ENCODE measurements at places on chromosomes 12 and 14.

GRCh38 chr14:99604766-99605298, 825 bp upstream of the CCDC85C start:
- DNase-seq: peak; percentile 54

GRCh38 chr12:105262461-105263184, 26.6 kb upstream of the APPL2 start:
- no peak for DNase-seq

GRCh38 chr12:110367181-110367864, 36.2 kb downstream of the ANAPC7 start:
- DNase-seq: no peak

DNA sequence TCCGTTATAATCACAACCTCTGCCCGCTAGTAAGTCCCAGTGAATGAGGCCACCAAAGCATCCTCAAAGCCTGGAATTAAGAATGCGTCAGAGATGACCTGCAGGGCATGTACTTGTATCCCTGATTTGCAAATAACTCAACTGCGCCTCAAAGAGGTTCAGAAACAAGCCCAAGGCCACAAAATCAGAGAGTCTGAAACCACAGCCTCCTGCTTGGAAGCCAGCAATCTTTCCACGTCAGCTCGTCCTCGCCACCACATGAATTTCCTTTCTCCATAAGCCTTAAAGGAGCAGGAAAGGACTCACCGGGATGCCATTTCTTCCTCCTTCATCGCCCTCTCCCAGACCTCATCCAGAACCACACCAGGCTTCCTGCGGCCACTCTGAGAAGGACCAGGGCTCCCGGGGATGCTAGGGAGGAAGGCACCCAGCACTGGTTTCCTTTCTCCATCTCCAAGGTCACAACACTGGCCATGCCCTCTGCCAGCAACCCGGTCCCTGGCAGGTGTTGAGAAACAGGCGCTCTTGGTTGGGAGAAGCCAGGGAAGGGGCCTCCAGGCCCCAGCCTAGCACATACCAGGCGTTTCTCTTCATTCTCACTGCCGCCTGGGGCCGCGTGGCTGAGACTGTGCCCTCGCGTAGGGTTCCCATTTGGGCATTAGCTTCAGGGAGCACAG, 191.2 kb upstream of the DIO3 start:
- DNase-seq: no peak

- DNase-seq: no peak
These were observed 407.5 kb downstream of the MED13L start for GRCh38 chr12:115870021-115870420.

DNA sequence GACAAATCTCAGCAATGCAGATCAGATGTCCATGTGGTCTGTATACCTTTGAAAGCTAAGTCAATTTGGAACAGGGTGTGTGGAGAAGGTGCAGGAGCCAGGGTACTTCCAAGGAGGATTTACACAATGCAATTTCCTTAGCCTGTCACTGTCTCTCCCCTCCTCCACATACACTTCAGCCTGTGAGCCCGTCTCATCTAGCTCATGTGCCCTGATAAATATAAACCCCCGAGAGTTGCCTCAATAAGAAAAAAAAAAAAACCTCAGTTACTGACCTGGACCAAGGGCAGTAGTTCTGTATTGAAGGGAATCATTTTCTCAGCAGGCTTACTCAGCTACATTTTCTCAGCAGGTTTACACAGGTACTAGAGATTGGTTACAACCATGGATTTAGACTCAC, 132.1 kb upstream of the PELI2 start:
- DNase-seq: no peak

- no peak for DNase-seq
These were observed 99.2 kb downstream of the PHETA1 start for GRCh38 chr12:111269718-111270117.

GRCh38 chr14:87158283-87158682, 834.7 kb downstream of the GALC start:
- DNase-seq: no peak

DNA sequence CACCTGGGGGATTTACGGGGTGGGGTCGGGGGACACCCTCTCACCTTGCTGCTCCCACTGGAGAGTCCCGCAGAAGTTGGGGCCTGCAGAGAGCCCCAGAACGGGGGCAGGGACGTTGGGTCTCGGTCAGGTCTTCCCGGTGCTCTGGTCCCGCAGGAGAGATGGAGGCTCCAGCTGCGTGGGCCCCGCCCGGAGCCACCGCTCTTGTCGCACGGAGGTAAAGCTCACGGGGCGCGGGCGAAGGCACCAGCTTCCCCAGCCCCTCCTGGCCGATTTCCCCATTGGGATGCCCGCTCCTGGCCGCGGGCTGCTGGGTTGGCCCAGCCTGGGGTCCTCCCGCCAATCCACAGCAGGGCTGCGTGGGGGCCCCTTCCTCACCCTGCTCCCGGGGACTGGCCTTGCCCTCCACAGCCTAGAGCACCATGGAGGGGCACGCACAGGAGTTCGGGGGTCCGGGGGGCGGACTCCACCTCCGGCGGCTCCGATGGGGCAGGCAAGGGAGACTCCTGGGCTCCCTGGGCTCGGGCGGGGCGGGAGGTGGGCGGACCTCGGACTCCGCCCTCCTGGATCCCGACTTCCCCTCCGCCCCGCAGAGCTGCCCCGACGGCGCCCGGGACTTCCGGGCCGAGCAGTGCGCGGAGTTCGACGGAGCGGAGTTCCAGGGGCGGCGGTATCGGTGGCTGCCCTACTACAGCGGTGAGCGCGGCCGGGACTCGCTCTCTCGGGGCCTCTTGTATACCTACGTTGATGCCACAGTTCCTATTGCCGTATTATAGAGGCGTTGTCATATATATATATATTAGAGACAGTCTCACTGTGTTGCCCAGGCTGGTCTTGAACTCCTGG, 8.4 kb downstream of the PAPLN start:
- DNase-seq: no peak

GRCh38 chr14:73477618-73478266, 13.0 kb upstream of the RIOX1 start:
- no peak for DNase-seq

- DNase-seq: no peak
These were observed 264.1 kb downstream of the TTC8 start for GRCh38 chr14:89088530-89088929.

DNA sequence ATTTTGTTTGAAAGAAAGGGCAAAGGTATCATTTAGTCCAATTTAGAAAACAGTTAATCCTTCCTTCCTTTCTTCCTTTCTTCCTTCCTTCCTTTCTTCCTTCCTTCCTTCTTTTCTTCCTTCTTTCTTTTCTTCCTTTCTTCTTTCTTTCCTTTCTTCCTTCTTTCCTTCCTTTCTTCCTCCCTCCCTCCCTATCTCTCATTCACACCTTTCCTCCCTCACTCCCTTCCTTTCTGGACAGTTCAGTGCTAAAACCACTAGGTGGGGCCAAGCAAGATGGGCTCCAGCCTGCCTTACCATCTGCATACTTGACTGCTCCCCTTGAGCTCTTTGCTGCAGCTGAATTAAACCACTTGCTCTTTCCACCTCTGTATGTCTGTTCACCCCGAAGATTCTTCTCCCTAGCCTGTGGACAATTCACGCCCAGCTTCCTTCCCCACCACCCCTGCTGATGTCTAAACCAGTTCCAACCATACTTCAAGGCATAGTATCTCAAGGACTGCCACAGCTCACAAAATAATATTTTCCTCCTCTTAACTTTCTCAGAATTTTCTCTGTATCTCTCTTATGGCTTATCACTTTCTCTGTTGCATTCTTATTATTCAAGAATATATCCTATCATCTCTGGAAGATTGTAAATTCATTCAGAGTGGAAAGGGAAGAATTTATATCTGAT, 78.0 kb downstream of the DBX2 start:
- peak; percentile 62 for DNase-seq

GRCh38 chr14:50714450-50715073, 46.5 kb upstream of the SAV1 start:
- DNase-seq: peak; percentile 22

DNA sequence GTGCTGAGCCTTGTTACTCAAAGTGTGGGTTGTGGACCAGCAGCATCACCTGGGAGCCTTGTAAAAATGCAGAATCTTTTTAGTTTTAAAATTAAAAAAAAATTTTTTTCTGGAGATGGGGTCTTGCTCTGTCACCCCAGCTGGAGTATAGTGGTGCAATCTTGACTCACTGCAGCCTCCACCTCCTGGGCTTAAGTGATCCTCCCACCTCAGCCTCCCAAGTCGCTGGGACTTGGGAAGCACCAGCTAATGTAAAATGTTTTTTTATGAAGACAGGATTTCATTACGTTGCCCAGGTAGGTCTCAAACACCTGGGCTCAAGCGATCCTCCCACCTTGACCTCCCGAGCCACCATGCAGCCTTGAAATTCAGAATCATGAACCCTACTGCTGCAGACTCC, 14.4 kb downstream of the MYBPC1 start:
- no peak for DNase-seq

DNA sequence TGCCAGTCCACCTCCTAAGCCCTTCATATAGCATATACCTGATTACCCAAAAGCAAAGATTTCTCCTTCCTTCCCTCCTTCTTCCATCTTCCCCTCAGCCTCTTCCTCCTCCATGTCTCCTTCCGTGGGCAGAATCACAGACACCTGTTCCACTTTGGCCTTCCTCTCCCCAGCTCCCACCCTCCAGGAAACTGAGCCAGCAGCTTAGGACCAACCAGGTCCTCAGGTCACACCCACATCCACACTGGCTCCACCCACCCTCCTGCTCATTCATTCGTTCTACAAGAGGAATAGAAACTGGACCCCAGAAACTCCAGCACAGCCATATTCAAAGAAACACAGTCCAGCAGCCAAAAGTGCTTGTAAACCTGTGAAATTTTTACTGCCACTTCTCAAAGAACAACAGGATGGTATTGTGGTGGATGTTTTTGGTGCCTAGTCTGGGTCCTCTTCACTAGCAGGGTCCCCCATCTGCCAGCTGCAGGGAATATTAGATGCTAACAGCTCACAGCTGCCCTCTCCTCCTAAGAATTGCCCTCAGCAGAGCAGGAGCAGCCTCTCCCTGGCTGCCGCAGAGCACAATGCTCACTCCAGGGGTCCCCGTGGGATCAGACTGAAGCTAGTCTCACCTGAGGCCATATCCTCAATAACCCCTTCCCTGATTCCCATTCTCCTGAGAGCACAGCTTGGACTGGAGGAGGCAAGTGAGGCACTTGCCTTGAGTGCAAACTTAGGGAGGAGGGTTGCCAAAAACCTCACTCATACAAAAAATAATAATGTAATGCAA, 18.4 kb downstream of the CMKLR1 start:
- DNase-seq: no peak

- no peak for DNase-seq
These were observed 17.5 kb downstream of the C2CD5 start for GRCh38 chr12:22526836-22527235.

DNA sequence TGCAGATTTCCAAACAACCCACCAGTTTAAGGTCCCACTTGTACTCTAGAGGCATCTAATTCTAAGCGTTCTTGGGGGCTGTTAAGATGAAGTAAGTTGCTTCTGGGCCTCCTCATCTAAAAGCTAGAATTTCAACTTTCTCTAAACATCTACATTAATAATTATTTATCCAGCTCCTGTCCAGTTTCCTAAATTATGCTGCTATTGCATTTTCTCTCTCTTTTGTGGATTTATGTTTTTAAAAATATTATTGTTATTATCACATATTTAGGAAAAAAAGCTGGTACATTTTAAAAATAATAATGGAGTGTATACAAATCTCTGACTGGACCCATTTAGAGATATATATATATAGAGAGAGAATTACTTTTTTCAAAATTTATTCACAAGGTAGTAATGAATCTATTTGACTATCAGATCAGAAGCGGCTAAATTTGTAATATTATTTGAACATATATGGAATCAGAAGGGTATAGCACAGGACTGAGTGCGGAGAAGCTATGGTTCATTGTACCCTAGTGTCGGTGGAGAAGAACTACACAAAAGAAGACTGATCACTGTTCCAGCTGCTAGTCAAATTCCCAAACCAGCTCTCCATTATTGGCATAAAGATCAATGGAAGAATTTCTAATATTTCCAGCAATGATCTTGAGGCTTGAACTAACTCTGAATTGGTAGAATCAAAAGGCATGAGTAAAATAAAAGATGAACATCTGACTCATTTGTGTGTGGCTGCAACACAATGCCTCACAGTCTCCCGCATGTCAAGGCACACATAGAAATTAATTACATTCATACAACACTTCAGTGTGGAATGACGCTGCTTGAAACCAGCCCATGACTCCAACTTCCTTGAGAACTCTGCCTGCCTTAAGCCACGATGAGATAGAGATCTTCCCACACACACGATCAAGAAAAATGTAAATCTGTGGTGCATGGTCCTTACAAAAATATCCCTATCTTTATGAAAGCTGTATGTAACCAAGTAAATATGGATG, 433.4 kb upstream of the OR4E1 start:
- DNase-seq: no peak

DNA sequence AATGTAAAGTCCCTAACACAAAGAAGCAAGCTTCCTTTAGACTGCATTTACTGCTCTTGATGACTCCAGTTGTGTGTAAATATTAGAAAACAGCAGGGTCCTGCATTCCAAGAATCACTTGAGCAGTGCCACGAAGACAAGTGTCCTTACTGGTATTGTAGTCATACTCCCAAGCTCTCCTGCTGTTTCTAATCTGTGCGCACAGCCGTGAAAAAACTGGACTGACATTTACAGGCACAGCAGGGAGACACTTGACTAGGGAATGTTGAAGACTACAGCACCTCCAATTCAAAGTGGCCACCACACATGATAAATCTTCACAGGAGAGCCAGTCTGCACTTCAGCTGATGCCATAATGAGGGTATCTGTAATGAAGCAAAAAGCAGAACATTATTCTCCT, 91.4 kb downstream of the VRK1 start:
- DNase-seq: no peak

DNA sequence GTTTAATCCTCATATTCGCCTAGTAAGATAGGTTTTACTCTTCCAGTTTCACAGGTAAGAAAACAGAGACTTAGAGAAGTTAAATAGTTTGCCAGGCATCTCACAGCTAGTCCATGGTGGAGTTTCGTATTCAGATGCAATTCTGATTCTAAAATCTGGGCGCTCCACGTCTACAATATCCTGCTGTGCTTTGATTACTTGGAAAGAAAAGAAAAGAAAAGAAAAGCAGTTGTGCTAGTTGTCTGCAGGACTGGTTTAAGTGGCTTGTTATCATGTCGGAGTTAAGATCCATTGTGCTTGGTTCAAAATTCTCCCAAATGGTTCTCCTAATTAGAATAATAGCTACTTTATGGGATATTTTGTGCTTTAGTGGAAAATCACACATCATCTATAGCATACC, 18.6 kb downstream of the AKAP3 start:
- DNase-seq: no peak

DNA sequence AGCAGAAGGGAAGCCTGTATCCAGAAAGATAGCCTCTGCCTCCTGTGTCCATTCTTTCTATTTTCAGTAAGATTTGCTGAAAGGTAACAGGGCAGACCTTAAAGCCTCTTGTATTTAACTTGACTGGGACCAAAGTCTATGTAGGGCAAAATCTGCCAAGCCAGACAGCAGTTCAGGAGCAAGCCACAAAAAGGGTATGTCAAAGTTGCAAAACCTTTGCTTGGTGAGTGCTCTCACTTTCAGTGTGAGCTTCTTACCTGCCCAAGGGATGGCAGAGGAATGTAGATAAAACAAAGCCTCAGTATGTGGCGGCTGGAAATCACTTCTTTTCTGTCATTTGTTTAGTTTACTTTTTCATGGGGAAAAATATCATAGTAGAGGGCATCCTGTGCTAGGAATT, 63.1 kb downstream of the PLEKHG7 start:
- DNase-seq: no peak

Data from NCI-H1930 (cell line).